ENCODE measurements at places on chromosomes 3 and 15.

- DNase-seq, result no peak
These were observed 261.1 kb downstream of the MEX3B start for GRCh38 chr15:81784751-81785150.

DNA sequence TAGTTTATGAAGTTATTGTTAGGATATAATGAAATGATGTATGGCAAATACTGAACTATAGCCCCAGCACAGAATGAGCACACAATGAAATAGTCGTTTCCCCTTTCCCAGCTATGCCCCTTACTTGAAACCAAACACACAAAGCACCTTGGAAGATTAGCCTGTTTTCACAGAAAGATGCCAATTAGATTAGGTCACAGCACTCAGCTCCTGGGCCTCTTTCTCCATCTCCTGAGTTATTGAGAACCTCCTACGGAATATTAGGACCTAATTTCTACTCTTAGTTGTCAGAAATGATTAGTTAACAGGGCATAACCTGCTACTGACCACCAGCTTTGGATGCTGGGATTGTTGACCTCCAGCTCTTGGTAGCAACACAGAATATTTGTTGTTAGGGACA, 269.4 kb upstream of the ROPN1 start:
- no peak for DNase-seq

DNA sequence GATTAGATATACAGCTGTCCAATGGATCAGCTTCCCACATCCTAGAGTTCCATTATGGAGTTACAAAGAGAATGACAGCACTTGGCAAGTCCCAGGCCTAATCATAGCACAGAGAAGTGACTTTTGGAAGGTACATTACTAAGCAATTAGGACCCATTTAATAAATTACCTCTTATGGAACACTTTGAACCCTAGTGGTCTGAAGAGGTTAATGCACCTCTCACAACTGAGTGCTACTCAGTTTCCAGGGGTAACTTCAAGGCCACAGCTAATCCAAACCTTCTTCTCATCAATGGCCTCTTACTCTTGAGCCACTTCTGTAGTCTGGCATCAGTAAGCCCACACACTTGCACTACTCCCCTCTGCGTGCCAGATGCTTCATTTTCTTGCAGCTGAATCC, 34.9 kb upstream of the MEIS2 start:
- no peak for DNase-seq

GRCh38 chr3:114686621-114687020, 392.8 kb downstream of the TIGIT start:
- no peak for DNase-seq

- no peak for DNase-seq
These were observed 103.2 kb upstream of the TJP1 start for GRCh38 chr15:29925227-29926082.

DNA sequence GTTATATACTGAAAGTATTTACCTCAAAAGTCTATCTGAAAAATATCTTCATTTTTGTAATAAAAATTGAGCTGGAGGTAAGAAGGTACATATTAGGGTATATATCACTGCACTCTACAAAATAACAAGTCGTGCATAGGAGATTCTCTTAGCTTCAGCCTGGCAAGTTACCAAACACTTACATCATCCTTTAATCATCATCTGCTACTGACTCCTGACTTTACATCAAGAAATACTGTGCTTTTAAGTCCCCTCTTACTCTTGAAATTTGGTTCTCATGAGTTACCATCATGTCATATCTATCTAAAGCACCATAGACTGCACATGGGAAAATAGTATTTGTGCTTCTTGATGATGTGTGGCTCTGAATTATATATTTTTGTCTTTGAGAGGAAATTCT, 50.8 kb downstream of the LYSMD4 start:
- no peak for DNase-seq

DNA sequence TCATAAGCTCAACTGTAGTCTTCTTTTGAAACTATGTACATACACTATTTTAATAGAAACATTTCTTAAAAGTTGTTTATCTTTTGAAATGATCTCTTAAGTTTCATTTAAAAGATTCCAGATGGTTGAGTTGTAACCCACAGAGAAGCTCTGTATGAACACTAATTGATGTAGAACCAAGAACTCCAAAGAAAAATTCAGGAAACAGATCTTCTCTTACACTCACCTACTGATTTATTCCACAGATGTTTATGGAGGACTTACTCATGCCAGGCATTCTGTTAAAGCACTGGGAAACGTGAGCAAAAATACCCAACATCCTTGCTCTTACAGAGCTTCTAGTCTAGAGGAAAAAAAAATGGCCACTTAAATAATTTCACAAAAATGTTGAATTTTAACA, 551.1 kb downstream of the NAALADL2 start:
- DNase-seq, result no peak

- DNase-seq, result no peak
These were observed 234.1 kb downstream of the MEX3B start for GRCh38 chr15:81811736-81812135.

DNA sequence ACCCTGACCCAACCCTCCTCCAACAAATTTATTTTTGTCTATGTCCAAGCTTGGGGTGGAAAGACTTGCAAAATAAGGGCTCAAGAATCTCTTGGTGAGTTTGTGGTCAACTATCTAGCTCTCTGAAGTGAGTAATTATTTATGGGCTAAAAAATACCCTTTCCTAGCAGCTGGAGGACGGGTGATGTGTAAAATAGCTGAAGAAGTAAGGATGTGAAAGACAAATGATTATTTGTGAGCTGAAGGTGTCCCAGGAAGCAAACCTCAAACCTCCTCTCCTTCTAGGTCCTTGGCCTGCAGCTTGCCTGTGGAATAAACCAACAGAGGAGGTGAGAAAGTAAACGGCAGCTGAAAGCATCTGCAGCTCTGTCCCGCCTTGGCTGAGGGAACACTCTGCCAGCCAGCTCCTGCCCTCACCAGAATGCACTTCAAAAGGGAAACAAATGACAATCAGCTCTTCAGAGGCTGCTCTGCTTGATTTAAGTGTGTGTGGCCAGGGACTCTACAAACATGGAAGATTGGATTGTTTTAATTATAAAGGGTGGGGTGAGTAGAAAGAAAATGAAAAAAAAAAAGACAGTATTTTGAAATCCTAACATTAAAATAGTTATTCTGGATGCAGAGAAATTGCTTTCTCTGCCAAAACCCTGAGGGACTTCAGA, 60.3 kb downstream of the TM4SF4 start:
- DNase-seq, result no peak

GRCh38 chr15:96334705-96335410, 4.4 kb downstream of the NR2F2 start:
- no peak for DNase-seq

- DNase-seq, result no peak
These were observed 8.0 kb upstream of the OXTR start for GRCh38 chr3:8777201-8777977.

GRCh38 chr15:37101980-37102304, 1.6 kb upstream of the MEIS2 start:
- DNase-seq, result no peak

Data from activated CD4-positive, alpha-beta T cell treated with anti-CD3 and anti-CD28 coated beads, Interleukin-2, amount 50 U/mL, for 24 hours (primary cell).